GM03348 (cell line): ENCODE measurements at places on chromosomes 3 and 15.
A peak's percentile ranks its signal among the peaks of the same experiment; 100 is the strongest.

GRCh38 chr3:131907796-131908195 is 127.0 kb downstream of the CPNE4 start:
- DNase-seq, result no peak

DNA sequence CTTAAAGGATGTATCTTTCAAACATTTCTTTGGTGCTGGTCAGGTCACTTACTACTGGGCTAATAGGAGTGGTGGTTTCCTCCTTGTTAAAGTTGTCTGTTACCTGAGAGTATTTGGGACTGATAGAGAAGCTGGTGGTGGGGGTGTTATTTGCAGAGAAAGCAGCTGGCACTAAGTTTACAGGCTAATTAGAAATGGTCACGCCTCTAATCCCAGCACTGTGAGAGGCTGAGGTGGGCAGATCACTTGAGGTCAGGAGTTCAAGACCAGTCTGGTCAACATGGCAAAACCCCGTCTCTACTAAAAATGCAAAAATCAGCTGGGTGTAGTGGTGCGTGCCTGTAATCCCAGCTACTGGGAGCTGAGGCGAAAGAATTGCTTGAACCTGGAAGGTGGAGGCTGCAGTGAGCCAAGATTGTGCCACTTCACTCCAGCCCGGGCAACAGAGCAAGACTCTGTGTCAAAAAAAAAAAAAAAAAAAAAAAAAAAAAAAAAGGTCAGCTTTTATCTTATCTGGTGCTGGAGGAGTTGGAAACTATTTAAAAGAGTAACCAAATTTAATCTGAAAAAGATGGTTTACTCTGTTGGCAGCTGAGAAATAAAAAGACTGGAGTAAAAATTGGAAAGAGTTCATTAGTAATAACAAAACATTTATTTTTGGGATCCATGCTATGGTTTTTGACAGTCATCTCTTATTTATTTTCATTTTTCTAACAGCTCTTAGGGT is 332.6 kb downstream of the PTPRG start:
- DNase-seq, result no peak

DNA sequence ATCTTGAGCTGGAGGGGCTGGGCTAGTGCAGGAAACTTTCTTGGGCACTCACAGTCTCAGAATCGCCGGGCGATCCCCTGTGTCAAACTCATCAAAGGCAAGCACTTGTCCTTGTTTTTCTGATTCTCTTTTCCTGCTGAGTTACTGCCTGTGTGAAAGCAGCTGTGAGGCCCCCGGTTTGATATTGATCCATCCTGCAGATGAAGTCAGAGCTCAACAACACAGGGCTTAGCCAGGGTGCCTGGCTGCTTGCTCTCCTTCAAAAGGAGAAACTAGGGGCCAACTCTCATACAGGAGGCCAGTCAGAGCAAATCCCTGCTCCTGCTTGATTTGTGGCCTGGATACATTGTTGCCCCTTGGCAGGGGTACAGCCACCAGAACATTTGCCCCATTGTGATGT is 22.9 kb downstream of the CLSTN2 start:
- DNase-seq, result no peak

DNA sequence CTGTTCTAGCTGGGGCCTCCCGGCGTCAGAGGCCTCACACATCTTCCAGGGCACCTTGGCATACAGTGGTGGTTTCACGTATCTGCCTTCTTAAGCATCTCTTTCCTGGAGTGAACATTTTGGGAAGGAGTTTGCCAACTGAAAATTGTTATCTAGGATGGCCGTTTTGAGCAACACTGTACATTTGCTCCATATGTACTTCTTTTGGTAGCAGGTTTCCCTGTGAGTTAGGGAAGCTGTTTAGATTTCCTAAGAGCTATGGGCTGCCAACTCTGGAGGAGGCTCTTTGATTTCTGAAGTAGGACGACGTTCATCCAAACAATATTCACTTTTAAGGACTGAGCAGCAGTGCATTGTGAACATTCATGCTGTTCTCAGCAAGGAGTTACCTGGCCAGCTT is 665.9 kb downstream of the SQOR start:
- no peak for DNase-seq

DNA sequence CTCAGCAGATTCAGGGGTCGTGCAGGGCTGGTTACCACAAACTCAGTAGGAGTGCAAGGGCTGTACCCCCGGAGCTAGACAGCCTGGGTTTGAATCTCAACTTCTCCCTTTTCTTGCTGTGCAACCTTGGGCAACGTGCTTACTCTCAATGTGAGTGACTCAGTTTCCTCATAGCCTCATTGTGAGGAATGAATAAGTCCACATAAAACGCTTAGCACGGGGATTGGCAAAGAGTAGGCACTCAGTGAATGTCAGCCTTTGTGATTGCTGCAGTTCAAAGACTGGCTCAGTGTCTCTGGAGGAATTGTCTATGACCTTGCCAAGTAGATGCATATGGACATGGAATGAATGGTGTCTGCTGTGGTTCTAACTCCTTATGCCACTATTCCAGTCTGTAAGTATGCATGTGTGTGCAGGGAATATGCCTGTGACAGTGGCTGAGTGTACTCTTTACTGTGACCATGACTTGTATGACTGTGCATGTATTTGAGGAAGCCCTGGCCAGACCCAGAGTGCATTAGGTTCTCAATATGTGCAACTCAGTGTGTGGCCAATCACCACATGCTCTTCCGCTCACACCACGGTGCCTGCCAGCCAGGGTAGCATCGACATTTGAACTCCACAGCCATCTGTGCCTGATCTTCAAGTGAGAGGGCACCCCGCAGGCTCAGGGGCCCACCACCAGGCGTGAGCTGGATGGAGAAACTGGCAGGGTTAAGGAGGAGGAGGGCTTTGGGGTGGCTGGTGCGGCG is 900 bp upstream of the HYAL3 start:
- DNase-seq, result peak; percentile 22

DNA sequence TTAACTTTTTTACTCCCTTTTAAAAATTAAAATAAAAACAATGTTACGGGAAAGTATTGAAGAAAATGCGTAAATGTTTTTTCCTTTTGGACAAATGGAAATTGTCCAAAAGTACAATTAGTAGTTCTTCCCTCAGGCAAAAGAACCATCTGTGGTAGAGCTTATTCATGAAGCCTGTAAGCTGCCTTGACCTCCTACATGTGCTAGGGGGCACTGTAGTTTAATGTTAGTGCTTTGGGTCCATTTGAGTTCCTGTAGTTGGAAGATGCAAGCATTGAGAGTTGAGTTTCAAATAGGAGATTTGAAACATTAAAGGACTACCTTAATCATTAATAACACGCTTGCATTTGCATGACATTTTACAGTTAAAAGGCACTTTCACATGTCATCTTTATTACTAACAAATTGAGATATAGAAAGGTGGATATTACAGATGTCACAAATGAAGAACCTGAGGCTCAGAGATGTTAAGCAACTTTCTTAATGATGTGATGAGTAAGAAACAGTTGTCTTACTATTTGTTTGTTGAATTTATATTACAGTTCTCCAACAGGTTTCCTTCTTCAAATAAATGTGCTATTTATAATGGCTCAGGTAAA is 1.8 kb upstream of the ZNF385D start:
- peak; percentile 71 for DNase-seq

DNA sequence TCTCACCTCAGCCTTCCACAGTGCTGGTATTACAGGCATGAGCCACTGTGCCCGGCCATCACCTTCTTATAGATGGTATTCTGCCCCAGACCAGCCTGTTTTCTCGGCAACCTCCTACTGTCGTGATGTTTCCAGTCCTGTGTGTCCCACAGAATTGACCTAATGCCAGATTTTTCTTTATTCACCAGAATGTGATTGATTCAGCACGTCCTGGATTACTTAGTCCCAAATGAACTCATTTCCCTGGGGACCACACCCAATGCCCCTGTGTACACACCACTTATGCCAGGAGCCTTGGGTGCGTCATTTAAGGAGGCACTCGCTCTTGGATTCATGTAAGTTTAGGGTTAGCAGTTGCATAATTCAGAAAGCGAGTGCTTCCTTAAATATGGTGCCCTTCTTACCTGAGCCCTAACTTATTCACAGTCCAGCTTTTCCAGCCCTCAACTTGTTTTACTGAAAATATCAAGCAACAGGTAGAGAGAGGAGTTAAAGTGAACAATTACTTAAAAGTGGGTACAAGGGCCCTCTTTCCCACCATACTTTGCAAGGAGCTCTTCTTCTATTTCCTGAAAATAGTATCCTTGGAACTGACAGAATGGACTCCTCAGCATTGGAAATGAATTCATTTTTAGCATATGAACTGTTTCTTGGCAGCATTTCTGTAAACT is 64.6 kb upstream of the UBE2E1 start:
- no peak for DNase-seq

DNA sequence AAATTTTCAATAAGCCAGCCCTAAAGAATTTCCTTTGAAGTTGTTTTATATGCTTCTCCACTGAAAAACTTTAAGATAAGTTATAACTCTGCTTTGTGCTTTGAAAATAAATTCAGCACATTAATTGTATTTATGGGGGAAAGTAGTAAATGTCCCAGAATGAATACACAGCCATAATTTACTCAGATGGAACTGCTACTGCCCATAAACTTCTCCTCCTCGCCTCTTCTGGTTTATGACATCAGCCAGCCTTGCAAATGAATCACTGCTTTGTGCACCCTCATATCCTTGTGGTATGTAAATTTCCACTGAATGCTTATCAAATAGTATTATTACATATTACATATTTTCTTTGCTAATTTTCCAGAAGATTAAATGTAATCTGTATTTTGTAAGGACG is 302.0 kb downstream of the DIPK2A start:
- DNase-seq, result no peak

DNA sequence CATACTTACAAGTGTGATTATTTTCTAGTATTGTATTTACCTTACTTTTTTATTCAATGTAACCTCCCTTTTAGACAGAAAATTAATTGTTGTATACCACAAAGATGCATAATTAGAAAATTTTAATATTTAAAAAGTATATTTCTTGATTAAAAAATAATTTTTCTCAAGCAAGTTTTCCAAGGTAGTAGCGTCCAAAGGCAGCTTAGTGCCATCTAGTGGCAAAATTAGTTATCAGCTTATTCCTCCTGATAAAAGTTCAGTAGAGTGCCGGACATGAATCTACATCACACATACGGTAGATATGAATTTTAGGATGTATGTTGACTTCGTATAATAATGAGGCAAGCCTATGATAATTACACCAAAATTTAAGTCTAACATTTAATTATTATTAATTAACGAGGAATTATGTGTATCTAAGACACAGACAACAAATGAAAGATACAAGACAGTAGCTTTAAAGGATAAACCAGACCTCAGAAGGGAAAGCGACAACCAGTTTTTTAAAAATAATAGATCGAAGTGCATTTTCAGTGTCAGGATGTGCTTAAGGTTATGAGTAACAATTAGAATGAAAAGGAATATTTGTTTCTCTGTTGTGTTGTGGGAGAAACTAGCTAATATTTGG is 405.9 kb downstream of the ROBO1 start:
- DNase-seq, result peak; percentile 40

DNA sequence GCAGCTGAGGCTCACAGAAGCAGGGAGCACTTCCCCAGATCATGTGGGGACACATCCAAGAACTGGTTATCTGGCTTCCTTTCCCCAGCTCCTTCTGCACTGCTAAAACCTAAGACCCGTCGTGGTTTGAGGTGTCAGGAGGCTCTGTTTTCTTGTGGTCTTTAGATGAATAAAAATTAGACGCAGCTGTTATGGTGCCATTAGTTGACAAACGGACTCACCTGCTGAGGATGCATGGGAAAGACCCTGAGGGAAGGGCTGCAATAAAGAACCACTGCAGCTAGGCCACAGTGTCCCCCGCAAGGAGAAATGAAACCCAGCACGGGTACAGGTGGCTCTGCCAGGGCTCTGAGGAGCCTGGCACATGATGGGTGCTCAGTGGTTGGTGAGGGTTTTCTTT is 99.4 kb downstream of the IQSEC1 start:
- DNase-seq, result no peak

GRCh38 chr3:87167628-87168456 is 59.3 kb upstream of the CHMP2B start:
- peak; percentile 50 for DNase-seq

DNA sequence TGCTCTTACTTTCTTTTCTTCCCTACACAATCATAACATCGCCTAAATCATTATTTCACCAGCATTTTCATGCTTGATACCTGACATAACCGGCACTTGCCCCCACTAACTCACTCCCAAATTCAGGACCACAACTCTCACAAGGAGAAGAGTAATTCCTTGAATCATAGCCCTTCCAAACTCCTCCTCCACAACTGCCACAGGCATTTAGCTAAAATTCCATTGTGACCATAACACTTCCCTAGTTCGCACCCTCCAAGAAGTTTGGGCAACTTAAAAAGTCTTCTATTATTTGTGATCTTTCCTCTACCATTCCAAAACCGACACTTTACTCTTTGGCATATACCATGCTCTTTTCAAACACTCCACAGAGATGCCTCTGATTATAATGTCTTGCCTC is 59.4 kb upstream of the XRN1 start:
- DNase-seq, result peak; percentile 27

- no peak for DNase-seq
Observed at GRCh38 chr3:101824702-101825101, 24.6 kb upstream of the NFKBIZ start.
